ENCODE measurements at places on chromosomes 12 and 14. TPM values are rescaled to one million over a fixed set of nuclear protein-coding genes. Genes with fewer than 3 reads are reported as not detected.

Gene TPPP2
- total RNA-seq = not detected

DNA sequence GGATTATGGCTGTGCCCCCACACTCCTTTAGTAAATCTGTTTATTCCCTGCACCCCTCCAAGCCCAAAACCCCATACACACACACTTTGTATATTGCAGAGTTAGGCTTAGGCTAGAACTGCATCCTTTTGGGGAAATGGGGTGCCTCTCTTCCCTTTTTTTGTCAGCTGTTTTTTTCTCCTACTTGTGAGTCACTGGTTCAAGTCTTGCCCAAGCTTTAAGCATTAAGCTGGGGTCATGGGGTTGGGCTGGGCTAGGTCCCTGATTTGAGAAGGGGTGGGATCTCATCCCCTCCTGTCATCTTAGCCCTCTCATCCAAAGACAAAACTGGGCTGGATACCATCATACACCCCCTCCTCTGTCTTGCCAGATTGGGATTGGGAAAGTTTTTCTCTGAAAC, 1.6 kb downstream of the LRP1 start:
- DNase-seq = no peak

Gene CLEC4C
- total RNA-seq = not detected

DNA sequence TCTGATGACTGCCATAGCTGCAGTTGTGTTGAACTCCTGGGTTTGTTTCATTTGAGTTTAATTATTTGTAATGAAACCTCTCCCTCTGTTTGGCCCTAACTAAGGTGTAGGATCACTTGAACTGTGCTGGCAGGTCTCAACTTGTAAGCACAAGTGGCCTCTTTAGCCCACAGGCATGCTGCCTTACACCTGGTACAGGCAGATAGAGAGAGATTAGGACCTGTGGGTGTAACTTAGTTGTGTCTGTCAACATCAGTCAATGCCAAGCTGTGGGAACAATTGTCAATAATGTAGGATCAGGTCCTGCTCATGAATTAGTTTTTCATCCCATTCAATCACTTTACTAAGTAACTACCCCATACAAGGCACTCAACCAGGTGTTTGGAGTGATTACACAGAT, 263.0 kb upstream of the G2E3 start:
- no peak for DNase-seq

DNA sequence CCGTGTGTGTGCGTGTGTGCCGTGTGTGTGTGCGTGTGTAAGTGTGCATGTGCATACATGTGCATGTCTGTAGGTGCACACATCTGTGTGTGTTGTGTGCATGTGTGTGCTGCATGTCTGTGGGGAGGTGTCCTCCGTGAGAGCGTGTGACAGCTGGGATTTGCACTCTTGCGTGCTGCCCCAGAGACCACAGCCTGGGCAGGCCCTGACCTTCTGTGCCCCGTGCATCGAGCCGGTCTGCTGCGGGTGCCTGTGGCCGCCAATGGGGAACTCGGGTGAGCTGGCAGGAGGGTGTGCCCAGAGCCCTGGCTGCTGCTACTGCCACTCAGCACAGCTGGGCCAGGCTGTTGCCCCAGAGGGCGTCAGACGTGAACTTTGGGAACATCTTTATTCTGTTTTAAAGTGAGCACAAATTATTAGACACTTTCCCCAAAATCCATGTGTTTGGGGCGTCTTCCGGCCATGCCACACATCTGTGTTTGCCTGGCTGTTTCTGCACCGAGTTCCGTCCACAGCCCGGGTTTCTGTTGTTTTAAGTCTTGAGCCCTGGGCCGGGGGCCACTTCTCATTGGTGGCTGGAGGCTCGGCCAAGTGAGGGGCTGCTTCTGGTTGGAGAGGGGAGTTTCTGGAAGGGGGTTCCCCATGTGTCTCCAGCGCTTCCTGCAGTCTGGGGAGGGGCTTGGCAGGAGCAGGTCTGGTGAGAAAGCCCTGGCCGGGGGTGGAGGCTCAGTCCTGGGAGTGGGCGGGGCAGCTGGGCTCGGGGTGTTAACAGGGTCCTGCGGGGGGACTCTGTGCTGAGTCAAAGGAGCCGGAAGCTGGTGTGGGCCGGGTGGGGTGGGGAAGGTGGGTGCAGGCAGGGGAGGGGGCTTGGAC, 7.6 kb downstream of the CEP170B start:
- DNase-seq = no peak

Gene PLEKHA5
- total RNA-seq = 5.4 TPM

- DNase-seq = no peak
Measured at GRCh38 chr12:115941362-115941761, 336.1 kb downstream of the MED13L start.

Gene SRRM4
- total RNA-seq = not detected

- no peak for DNase-seq
Measured at GRCh38 chr14:55909879-55910278, 208.3 kb upstream of the PELI2 start.

Gene KRT78
- not detected for total RNA-seq

GRCh38 chr12:97752129-97752528, 289.5 kb downstream of the RMST start:
- no peak for DNase-seq

GRCh38 chr14:30757082-30757481, 117.3 kb upstream of the COCH start:
- no peak for DNase-seq

DNA sequence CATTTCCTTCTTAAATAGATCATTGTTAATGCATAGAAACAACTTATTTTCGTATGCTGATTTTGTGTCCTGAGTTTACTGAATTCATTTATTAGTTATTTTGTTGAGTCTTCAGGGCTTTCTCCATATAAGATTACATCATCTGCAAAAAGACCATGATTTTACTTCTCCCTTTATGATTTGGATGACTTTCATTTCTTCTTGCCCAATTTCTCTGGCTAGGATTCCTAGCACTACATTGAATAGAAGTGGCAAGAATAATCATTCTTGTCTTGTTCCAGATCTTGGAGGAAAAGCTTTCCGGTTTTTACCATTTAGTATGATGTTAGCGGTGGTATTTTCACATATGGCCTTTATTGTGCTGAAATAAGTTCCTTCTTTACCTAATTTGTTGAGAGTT, 303.0 kb upstream of the RTL1 start:
- DNase-seq = no peak

GRCh38 chr14:94059998-94060397, 21.0 kb downstream of the DDX24 start:
- DNase-seq = no peak

- DNase-seq = peak; percentile 25
Measured at GRCh38 chr12:113333877-113334785, 778 bp downstream of the SLC8B1 start.

DNA sequence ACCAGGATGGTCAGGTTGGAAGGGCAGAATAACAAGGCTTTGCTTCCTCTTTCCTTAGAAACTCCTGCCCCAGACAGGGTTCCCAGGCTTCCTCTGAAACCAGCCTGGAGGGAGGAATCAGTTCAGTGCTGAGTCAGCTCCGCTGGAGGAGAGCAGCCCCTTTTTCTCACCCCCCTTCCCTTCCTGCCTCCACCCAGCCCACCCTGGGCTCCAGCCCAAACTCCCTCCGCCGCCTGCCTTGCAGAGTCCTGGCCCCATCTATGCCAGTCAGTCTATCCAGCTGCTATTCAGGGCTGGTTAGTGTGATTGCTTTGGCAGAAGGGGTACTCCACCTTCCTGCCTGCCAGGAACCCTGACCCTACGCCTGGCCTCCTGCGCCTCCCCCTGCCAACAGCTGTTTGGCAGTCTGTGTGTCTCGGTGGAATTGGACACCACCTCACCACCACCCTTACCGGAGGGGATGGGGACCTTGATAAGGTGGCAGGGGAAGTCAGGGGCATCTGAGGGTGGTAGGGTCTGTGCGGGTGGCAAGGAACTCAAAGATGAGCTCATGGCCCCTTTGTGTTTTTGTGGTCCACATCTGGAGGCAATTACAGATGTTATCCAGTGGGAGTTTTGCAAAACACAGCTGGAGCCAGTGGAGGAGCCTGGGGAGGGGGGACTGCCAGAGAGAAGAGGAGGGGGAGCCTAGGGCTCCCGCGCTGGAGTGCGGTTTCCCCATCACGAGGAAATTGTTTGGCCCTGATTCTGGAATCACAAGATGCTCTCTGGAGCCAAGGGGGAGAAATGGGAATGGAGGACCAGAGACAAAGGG, 12.2 kb downstream of the MMP14 start:
- DNase-seq = no peak

DNA sequence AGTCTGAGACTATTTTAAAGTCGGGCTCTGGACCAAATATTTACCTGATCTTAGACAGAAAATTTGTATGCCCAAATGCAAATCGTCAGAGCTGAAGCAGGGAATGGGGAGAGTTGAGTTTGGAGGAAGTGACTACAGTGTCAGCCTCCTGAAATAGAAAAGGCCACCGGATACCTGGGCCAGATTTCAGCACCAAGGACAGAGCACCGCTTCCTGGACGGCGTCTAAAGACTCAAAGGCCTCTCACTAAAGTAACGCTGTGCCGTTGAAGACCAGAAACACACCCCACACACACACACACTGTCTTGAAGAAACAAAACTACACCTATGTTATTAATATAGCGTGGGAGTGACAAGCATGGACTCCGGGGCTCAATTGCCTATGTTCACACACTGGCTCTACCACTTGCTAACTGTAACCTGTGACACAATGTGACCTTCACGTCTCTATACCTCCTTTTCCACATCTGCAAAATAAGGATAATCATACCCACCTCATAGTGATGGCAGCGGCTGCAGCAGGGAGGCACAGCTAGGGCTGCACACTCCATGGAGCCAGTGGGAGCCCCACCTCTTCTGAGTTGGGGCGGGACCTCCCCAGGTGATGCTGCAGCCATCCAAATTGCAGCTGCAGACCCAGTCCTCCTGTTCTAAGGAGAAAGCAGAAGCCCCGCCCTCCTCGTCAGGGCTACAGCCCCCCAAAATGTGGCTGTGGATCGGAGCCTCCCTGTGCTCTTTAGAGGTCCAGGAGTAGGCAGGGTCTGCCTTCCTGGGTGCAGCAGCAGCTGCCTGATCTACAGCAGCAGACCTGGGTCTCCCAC, 35.6 kb downstream of the KRT76 start:
- DNase-seq = peak; percentile 55

- DNase-seq = no peak
Measured at GRCh38 chr12:130715150-130715997, 725 bp downstream of the RIMBP2 start.

GRCh38 chr14:23128969-23129758, 10.1 kb upstream of the CEBPE start:
- DNase-seq = no peak

DNA sequence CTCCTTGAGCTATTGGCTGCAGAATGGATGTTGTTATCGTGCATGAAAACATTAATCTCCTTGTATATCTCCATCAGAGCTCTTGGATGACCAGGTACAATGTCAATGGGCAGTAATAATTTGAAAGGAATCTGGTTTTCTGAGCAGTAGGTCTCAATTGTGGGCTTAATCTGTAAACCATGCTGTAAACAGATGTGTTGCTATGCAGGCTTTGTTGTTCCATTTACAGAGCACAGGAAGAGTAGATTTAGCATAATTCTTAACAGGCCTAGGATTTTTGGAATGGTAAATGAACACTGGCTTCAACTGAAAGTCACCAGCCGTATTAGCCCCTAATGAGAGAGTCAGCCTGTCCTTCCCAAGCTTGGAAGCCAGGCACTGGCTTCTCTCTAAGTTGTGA, 50.4 kb downstream of the ATG14 start:
- DNase-seq = no peak

Gene KCNJ8
- total RNA-seq = not detected

DNA sequence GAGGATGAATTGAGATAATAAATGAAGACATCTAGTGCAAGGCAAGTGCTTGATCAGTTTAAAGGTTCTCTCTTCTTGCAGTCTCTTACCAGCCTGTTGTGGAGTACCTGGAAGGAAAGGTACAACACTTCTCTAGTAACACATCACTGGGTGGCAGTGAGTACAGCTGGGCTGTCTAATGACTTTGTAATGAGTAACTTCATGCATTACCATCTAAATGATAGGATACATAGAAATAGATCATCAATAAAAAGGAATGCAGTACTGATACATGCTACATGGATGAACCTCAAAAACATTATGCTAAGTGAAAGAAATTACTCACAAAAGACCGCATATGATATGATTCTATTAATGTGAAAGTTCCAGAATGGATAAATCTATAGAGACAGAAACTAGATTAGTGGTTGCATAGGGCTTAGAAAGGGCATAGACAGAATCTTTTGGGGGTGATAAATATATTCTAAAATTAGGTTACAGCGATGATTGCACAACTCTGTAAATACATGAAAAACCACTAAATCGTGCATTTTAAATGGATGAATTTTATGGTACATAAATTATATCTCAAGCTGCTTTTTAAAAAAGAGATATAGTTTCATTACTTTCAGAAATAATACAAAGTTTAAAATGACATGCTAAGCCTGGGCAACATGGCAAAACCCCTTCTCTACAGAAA, 224.4 kb downstream of the CHST11 start:
- DNase-seq = no peak

DNA sequence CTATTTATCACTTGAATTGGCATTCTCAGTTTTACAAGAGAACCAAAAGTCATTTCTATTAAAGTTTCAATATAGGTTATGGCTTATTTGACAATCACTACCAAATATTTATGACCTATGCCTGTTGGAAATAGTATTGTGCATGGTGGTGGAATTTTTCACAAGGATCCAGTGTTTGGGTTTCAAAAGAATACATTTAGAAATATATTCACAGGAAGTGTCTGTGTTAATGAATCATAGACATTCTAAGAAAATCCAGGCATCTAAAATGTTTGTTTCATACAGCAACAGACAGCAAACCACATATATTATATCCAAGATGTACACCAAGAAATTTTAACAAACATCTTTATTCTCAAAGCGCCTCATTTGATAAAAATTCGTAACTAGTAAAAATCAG, 92.7 kb downstream of the MED13L start:
- DNase-seq = no peak

Gene ACVRL1
- total RNA-seq = not detected

- no peak for DNase-seq
Measured at GRCh38 chr14:101504096-101504948, 57.0 kb upstream of the DIO3 start.

- no peak for DNase-seq
Measured at GRCh38 chr14:44041700-44042099, 465.4 kb downstream of the FSCB start.

DNA sequence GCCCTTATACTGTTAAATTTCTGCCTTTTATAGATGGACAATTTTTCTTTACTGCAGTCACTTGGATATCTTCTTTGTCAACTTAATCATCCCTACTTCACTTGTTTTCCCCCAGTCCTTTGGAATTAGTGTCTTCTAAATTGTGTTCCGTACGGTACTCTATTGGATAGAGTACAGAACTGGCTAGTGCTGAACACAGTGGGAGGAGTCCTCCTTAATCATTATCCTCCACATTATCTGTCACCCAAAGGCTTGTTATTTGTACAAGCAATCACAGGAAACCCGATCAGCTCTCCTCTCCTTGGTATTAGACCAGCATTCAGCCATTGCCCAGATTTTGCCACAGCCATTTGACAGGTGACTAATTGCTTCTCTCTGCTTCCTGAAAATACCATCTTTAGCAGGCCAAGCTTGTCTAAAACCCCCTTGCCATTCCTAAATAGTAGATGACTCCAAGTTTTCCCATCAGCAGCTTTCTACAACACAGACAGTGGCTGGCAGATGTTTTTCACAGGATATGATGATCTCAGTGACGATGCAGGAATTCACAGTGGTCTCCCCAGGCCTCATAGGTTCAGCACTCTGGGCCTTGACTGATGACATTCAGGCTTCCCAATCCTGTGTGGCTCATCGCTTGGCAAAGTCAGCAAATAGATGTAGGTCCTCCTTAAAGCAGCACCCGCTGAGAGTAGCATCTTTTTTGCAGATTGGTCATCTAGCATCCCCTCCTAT, 216.0 kb upstream of the RGS6 start:
- DNase-seq = no peak

- DNase-seq = no peak
Measured at GRCh38 chr12:31895449-31896150, 63.6 kb upstream of the RESF1 start.

Gene STAC3
- total RNA-seq = 2.0 TPM

Gene AMDHD1
- total RNA-seq = 0.78 TPM

Measured in CD4-positive, alpha-beta T cell (primary cell).